Renal cortical epithelial cell (primary cell): ENCODE measurements at places on chromosomes 6 and 20. TPM values are rescaled to one million over a fixed set of nuclear protein-coding genes. Genes with fewer than 3 reads are reported as not detected.

Gene FRS3
- 0.35 and 2.0 TPM in 2 replicates for total RNA-seq

Gene NKAPL
- 0.15 and 0.17 TPM in 2 replicates for total RNA-seq

Gene ISM1
- 0.99 TPM in 1 of 2 replicates, not detected in the other for total RNA-seq

Gene TBPL1
- 16.5 and 23.5 TPM in 2 replicates for total RNA-seq

Gene CCN5
- total RNA-seq = 0.10 TPM in 1 of 2 replicates, not detected in the other

Gene CPXM1
- 0.17 and 0.20 TPM in 2 replicates for total RNA-seq

Gene TUBB2B
- 21.6 and 53.5 TPM in 2 replicates for total RNA-seq

DNA sequence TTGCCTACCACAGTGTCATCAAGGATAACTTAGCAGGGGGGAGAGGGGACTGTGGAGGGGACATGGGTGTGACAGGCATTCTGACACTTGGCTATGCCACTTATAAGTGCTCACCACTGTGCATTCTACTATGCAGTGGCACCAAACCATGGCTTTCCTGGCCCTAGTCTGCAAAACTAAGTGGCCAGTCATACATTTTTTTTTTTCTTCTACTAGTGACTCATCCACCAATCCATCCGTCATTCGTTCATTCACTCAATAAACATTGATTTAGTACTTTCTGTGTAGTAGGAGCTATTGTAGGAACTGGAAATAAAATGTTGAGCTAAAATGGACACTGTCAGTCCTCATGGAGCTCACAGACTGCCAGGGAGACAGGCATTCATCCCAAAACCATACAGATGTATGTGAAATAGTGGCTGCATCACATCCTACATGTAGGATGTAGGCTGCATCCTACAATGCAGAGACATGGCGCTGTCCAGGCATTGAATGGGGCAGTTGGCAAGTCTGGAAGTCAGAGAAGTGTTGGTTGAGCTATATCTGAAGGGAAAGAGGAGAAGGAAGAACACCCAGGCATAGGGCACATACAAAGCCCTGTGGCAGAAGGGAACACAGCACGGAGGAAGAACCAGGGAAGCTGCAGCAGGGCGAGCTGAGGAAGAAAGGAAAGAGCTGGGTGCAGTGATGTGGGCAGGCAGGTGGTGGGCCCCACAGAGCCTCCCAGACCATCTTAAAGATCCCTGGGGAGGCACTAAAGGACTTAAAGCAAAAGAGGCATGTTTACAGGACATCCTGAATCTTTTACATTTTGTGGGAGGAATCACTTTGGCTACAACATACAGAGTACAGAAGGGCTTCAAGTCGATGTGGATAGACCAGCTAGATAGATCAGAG is 224.4 kb downstream of the UST start:
- peak; percentile 6 for DNase-seq

DNA sequence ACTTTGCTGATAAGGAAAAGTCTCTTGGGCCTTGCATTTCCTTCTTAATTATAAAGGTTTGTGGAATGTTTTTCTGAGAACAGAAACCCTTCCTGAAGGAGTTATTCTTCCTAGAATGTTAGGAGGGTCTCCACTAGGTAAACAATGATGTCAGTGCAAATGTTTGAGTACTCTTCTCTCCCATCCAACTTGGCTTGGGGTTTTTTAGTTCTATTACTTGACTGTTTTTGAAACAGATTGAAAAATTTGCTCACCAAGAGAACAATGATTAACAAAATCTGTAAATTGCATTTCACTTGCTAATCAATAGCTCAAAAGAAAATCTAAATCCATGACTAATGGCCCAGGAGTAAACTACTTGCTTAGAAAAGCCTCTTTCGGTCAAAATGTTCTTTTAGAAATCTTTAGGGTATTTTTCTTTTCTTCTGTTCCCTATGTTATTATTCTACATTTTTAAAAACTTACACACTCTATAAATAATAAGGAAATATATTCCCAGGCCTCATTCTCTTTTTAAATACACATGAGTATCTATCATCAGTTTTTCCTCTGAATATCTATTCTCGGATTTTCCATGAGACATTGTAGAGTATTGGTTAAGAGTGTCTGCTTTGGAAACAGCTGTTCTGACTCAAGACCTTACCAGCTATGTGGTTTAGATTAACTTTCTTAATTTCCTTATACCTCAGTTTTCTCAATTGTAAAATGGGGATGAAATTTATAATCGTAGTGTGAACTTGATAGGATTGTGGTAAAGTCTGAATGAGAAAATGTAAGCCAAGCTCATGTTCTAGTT is 234.2 kb upstream of the CITED2 start:
- peak; percentile 39 for DNase-seq

- no peak for DNase-seq
Measured at GRCh38 chr6:118674772-118675171, 23.4 kb upstream of the CEP85L start.

DNA sequence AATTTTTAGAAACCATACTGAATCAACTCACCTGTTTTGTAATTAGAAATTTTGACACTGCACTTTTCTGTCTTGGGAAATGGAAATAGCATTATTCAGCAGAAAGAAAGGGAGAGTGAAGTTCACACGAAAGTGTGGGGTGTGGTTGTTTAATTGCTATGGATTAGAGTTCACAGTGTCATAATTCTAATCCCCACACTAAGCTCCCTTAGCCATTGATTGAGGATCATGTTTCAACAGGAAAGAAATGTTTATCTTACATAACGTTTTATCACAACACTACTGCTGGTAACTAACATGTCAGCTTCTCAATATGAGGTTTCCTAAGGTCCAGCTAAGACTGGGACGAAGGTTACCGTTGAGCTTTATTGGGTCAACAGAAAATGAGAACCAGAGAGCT is 31.4 kb upstream of the GSTA5 start:
- DNase-seq = no peak

DNA sequence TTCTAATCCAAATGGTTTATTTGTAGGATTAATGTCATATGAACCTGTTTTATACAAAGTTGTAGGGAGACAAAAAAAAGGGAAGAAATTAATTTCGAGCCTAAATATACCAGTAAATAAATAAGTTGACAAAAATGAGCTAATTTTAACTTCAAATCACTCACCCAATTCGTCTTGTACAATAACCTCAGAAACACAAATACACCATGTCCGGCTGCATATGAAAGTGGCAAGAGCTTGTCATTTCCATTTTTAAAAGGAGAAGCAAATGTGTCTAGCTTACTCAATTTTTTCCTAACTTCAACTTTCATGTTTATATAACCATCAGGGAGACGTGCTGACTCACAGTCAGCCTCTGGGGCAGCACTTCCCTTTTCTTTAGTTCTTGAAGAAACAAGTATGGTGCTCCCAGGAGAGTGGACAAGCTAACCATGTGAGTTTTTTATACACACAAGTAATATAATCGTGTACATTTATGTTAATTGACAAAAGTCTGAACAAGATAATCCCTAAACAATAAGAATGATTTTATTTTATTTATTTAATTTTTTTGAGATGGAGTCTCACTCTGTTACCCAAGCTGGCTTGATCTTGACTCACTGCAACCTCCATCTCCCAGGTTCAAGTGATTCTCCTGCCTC is 55.5 kb upstream of the SGK1 start:
- DNase-seq = peak; percentile 83

GRCh38 chr6:36666826-36667591 is 11.5 kb upstream of the CDKN1A start:
- peak; percentile 97 for DNase-seq

GRCh38 chr6:41215777-41216176 is 12.4 kb upstream of the TREML4 start:
- DNase-seq = no peak

- no peak for DNase-seq
Measured at GRCh38 chr6:119201480-119201879, 123.0 kb upstream of the FAM184A start.

DNA sequence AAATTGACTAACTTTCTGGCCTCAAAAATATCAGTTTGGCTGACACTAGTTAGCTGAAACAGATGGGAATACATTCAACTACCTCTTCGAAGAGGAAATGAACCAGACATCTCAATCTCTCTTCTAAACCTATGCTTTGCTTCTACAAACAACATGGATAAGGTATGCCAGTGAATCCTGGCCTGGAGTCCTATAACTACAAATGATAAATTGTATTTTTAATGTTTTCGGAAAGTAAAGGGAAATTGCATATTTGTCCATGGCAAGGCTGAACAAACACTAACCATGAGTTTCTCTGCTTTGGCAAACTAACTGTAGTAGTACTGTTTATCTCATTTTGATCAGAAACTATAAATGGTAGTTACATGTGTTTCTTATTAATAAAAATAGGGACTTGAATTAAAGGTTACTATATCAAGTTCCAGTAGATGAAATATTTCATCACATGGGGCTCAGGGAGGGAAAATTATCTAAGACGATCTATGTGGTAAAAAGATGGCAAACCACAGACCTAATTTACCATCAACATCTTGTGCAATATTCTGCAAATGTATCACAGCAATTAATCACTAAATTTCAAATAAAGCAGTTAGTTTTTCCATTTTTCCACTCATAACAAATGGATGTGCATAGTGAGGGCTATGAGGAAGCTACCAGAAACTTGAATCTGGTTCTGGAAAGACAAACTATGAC is 76.8 kb downstream of the COL12A1 start:
- DNase-seq = no peak

GRCh38 chr6:132218059-132218696 is 183.1 kb downstream of the MOXD1 start:
- DNase-seq = peak; percentile 32

GRCh38 chr6:68572525-68572924 is 62.6 kb upstream of the ADGRB3 start:
- DNase-seq = peak; percentile 38

DNA sequence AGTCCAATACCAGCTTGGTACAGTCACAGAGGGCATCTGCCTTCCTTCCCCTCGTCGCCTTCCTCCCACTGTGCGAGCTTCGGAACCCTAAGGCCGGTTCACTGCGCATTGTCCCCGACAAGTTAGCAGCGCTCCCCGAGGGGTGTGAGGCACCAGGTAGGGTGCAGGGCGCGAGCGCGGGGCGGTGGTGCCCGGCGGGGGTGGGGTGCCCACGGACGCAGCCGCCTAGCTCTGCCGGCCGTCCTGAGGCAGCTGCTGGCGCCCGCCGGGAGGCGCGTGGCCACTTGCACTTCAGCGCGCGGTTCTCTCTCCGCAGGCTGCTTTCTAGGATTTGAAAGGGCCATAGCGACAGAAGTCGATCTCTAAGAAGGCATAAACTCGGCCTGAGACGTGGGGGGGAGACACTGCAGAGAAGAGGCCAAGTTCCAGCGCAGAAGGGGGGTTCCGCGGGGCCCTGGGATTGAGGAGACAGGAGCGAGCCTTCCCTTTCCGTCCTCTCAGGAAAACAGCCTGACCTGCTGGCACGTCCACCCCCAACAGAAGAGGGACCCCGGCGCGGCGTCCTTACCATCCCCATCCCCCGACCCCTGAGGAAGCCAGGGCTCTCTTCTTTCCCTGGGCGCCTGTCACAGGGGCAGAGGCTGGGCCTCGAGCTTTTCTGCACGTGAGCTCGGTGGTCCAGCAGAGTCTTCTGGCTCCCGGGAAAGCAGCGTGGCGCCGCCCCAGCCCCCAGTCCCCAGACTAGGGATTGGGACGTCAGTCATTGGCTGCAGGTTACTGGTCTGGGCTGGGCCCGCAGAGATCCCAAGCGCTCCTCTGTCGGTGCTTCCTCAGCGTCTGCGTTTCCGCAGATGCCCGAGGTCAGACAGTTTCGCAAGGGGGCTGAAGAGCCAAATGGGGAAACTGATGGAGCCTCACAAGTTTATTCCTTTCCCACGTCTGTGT is 15.6 kb upstream of the PRDM13 start:
- no peak for DNase-seq

DNA sequence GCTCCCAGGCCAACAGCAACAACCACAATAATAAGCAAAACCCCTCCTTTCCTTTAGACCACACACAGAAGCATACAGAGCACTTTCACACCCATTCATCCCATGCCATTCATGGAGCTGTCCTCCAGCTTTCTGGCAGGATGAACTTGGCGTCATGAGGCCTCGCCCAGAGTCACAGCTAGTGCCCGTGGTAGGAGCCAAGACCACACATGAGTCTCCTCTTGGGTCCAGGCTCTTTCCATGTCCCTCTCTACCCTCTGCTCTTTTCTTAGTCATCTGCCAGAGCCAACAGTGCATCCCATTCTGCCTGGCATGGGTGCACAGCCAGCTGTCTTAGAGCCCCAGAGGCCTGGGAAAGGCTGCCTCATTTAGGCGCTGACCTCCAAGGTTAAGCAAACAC is 1.8 kb upstream of the TGM3 start:
- DNase-seq = no peak

- no peak for DNase-seq
Measured at GRCh38 chr6:83169106-83169505, 24.0 kb downstream of the PGM3 start.

GRCh38 chr20:2907519-2907918 is 34.2 kb downstream of the PTPRA start:
- DNase-seq = no peak

GRCh38 chr6:109091314-109092024 is 3.2 kb downstream of the SESN1 start:
- DNase-seq = no peak

- no peak for DNase-seq
Measured at GRCh38 chr20:11231742-11232648, 558.2 kb upstream of the JAG1 start.

DNA sequence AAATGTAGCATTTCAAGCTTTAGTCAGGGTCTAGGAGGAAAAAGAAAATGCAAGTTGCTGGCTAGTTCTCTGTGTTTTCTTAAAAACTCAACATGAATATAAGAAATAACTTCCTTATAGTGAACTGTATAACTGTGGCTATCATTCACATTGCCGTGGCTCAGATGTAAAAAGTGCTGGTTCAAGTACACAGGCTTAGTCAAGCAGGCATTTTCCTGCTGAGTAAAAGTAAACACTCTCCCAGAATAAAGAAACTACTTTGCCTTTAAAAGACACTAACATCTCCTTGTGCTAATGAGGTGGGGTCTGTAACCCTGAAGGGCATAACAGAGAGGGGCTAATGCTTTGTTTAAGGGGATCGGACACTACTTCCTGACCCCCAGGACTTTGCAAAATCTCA is 3.3 kb downstream of the ATP5F1E start:
- DNase-seq = peak; percentile 37

DNA sequence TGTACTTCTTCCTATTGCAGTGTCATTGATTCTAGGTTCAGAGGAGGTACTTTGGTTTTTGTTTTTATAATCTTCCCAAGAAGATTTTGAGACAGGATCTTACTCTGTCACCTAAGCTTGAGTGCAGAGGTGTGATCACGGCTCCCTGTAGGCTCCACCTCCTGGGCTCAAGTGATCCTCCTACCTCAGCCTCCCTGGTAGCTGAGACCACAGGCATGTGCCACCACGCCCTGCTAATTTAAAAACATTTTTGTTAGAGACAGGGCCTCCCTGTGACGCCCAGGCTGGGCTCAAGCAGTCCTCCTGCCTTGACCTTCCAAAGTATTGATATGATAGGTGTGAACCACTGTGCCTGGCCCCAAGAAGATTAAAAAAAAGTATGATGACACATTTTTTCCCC is 3.4 kb upstream of the SLC17A5 start:
- no peak for DNase-seq

DNA sequence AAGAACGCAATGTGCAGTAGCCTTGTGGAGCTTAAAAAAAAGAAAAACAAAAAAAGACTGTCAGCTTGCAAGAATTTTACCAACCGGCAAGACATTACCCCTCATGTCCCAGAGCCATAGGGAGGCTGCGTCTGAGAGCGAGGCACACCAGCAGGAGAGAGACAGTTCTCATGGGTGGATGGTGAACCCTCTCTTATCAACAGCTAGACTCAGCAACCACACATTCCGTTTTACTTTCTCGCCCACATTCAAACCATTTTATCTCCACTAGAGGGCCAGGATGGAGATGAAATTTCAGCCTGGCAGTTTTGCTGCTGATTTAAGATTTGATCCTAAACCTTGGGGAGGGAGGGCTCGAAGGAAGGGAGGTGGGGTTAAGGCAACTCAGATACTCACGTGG is 247.0 kb downstream of the ATXN1 start:
- peak; percentile 38 for DNase-seq

GRCh38 chr6:64750910-64751309 is 956.1 kb downstream of the EYS start:
- no peak for DNase-seq
